ENCODE measurements at places on chromosomes 3 and 15.

GRCh38 chr3:117962750-117963149 is 1071.9 kb downstream of the IGSF11 start:
- no peak for DNase-seq

DNA sequence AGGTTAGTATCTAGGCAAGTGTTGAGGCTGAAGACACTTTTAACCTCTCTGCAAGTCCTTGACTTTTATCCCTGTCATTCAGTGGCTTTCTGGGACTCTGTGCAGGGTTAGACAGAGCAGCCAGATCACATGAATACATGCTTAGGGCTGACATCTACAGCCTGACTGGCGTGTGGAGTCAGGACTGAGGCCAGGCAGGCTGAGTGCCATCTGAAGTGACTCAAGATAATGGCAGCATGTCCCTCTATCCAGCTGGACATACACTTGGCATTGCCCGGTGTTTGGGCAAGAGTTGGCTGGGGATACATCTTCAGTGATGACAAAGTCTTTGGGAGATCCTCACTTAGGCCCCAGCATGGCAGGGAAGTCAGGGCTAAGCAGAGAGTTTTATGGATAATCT is 22.4 kb downstream of the DUOX2 start:
- DNase-seq: no peak

DNA sequence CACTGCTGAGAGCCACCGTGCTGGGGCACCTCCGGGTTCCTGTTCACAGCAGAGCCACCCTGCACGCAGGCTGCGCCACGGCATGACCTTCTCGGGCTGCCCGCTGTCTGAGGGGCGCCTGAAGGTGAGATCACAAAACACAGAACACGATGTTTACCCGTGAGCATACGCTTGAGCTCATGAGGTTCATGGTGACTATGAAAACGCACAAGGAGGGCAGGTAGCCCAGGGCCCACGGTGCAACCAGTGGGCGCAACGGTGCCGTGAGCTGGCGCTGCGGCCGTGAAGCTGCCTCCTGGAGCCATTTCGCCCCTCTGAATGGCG is 36.1 kb downstream of the KLHL25 start:
- no peak for DNase-seq

- peak; percentile 65 for DNase-seq
Measured at GRCh38 chr15:58731756-58732535, 17.6 kb downstream of the ADAM10 start.

GRCh38 chr3:56799251-56799882 is 2.4 kb downstream of the ARHGEF3 start:
- DNase-seq: no peak
